ENCODE measurements at places on chromosomes 1 and 21.
A peak's percentile ranks its signal among the peaks of the same experiment; 100 is the strongest.

GRCh38 chr1:185345913-185346720 lies 29.1 kb upstream of the IVNS1ABP start:
- no peak for ATAC-seq

- no peak for ATAC-seq
These were observed 106.1 kb upstream of the CHODL start for GRCh38 chr21:18138507-18138906.

- no peak for ATAC-seq
These were observed 2.6 kb downstream of the CAPN8 start for GRCh38 chr1:223662943-223663342.

- ATAC-seq: peak; percentile 74
These were observed 8.7 kb downstream of the CAPZB start for GRCh38 chr1:19476450-19477190.

- peak; percentile 53 for ATAC-seq
These were observed 53.6 kb upstream of the RUNX1 start for GRCh38 chr21:35102488-35103371.

GRCh38 chr1:197848350-197848749 lies 54.1 kb upstream of the C1orf53 start:
- ATAC-seq: no peak

DNA sequence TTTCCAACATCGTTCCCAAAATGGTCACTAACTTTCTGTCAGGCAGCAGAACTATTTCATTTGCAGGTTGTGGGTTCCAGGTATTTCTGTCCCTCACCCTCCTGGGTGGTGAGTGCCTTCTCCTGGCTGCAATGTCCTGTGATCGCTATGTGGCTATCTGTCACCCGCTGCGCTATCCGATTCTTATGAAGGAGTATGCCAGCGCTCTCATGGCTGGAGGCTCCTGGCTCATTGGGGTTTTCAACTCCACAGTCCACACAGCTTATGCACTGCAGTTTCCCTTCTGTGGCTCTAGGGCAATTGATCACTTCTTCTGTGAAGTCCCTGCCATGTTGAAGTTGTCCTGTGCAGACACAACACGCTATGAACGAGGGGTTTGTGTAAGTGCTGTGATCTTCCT lies 9.3 kb downstream of the OR2AJ1 start:
- ATAC-seq: no peak

DNA sequence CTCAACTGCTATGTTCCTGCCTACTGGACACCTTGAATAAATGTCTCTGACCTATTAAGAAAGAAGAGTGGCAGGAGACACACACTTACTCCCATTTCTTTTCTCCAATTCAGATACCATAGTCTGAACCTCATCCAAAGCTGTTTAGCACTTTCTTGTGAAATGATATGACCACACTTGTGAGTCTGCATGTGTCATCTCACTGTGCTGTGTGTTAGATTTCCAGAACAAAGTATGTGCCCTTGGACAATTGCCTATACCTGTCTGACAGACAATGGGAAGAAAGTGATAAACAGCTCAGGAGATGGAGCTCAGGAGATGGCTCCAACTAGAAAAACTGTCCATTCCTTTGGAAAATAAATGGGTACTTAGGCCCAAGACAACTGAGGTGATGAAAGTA lies 48.4 kb downstream of the USP48 start:
- no peak for ATAC-seq

- ATAC-seq: no peak
These were observed 184.7 kb upstream of the SGIP1 start for GRCh38 chr1:66349242-66349641.

DNA sequence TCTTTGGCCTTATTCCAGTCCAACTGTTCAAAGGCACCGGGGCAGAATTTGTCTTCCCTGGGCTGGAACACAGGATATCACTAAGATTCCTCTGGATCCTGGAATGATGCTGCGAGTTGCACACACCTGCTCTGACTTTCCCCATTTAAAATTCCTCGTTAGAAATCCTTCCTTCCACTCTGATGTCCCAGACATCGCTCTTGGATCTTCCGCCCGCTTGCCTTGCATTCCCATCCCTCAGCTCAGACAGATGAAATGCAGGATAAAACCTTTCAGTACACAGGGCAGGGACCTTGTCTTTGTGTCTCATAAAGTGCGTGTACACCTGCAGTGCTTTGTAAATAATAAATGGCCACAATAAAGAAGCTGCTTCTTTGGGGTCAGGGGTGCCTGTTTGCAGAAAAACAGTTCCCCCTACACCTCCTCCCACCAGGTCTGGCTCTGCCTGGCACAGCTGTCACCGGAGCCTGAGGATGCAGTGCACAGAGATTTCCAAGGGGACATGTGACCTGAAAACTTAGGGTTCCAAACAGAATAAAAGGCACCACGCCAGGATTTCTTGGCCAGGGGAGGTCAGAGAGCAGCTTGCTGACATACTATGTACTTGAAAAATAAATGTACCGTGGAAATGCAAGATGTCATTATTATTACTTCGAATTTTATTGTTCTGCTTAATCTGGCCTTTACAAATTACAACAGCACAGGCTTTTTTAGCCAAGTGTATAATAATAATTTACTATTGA lies 62.9 kb upstream of the SYT6 start:
- no peak for ATAC-seq

DNA sequence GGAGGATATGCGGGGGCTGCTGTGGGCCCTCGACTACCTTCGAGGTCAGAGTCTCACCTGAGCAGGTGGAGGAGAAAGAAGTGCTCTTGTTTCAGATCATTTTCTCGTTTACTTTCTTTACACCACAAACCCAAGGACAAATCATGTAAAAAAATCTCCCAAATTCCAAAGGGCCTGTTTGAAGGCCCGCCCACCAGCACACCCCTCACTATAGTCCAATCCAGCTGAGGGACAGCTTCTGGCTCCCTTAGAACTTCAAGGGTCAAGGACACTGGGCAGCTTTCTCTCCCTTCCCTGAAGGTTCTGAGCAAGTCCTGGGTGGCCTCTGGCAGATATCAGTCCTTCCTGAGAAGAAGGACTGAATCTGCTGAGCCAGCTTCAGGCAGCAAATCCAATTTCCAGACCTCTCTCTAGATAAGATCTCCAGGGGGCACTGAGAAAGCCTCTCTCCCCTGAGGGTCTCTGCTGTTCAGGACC lies 5.5 kb downstream of the STK40 start:
- ATAC-seq: no peak

- no peak for ATAC-seq
These were observed 1.9 kb downstream of the BTF3L4 start for GRCh38 chr1:52057876-52058415.

DNA sequence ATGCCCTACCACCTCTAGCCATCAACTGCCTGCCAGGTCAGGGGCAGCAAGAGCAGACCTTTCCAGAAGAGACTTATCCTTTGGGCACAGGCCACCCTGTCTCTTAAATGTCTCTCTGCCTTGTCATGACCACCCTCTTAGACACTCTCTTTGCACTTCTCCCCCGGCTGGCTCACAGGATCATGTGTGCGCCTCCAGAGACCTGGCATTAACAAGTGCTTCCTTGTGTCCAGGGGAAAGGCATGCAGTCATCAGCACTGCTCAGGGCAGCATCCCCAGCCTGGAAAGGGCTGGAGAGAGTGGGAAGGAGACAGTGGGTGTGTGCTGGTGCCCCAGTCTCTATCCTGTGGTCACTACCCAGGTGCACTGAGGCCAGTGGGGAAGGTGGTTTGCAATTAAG lies 85.2 kb upstream of the TLR5 start:
- ATAC-seq: no peak

- peak; percentile 40 for ATAC-seq
These were observed 34.8 kb downstream of the MX1 start for GRCh38 chr21:41460578-41461527.

DNA sequence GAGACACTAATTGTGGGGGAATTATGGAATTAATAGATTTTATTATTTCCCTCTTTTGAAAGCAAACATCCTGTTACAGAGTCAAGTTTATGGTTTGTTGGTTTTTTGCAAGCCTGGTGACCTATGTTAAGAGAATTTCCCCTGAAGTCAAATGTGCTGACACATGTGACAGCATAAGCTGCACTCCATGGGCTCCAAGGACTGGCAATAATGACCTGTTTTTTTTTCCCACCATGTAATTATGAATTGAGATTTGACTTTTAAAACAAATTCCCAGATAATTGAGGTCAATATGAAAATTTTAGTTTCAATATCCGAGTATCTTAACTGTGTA lies 242.5 kb upstream of the SGIP1 start:
- ATAC-seq: no peak

DNA sequence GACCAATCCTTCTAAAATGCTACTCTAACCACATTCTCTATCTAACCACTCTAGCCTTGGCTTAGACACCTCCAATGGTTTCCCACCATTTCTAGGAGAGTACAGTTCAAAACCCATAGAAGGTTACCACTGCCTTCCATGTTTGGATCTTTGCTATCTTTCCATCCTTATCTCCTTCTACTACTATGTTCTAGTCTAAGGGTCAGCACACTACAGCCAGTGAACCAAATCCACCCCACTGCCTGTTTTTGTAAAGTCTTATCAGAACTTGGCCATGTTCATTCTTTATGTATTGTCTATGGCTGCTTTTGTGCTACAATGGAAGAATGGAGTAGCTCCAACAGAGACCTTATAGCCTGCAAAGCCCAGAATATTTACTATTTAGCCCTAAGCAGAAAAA lies 6.2 kb downstream of the MTF1 start:
- no peak for ATAC-seq

DNA sequence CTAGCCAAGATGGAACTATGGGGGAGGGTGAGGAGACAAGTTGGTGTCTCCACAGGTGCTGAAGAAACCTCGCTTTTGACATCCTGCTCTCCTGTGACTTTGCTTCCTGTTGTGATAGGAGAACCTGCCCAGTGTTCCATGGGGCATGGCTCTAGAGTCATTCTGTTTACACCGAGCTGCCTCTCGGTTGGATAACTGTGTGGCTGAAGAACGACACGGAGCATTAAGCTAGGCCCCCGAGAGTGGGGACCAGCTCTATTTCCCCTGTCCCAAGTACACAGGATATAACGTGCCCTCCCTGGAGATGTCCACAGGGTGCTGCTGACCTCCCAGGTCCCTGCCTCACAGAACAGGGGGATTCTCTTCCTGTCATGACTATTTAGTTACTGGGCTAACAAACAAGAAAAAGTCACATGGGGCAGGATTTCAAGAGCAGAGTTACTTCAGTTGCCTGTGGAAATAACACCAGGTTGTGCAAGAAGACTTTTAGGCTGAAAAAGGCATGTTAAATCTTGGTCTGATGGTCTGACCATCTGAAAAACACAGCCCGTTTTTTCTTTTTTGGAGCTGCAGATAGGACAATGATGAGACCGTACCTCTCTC lies 29.4 kb upstream of the PPP2R5A start:
- peak; percentile 39 for ATAC-seq

DNA sequence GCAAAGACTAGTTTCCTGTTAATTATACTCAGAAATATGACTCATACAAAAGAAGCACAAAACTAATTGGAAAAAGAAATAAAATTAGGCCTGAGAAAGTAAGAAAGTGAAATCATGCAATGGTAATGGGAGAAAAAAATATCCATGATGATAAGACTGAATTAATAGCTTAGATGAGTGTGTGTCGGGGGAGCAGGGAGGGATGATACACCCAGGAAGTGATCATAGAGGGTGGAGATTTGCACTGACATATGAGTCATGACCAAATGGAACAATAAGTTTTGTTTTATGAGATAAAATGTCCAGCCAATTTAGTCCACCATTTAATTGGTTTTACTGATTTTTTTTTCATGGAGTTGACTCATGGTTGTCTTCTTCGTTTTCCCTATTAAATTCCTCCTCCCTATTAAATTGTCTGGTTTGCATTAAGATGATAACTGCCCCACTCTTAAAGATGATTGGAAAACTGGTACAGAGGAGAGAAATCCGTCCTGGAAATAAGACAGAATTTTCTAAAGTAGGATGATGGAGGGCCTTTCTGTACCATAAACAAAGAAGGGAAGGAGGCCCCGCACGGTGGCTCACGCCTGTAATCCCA lies 111.7 kb upstream of the KCNJ6 start:
- no peak for ATAC-seq

GRCh38 chr21:15405214-15405613 lies 324.6 kb upstream of the USP25 start:
- ATAC-seq: no peak

GRCh38 chr1:48939042-48939441 lies 162.4 kb upstream of the BEND5 start:
- ATAC-seq: no peak

DNA sequence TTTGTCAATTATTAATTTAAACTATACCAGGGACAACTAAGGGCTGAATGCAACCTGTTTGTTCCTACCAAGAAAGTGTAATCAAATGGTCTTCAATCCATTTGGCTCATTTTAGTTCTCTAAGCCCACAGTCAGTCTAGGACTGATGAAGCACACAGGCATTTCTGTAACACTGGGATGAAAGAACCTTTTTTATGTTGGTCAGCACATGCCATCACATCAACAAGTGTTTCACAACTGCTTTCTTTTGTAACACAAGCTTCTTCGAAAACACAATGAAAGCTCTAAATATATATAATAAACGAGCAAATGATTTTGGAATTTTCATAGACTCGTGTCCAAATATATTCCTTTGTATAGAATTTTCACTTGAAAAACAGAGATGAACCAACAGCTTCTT lies 28.8 kb downstream of the HEATR1 start:
- ATAC-seq: no peak

DNA sequence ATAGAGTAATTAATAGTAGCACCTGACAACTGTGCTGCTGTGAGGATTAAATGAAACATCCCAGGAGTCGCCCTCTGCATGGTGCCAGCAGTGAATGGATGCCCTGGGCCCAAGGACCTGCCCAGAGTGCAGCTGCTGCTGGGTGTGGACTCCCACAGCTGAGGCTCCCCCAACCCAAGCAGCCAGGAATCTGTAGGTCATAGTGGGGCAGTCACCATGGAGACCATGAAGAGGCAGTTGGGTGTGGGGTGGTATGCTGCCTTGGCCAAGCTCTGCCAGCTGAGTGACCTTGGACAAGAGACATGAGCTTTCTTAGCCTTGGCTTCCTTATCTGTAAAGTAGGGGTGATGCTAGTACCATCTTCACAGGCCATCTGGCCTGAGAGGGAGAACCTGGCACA lies 9.4 kb downstream of the OLIG2 start:
- no peak for ATAC-seq

GRCh38 chr1:46150085-46150484 lies 17.7 kb upstream of the PIK3R3 start:
- no peak for ATAC-seq

DNA sequence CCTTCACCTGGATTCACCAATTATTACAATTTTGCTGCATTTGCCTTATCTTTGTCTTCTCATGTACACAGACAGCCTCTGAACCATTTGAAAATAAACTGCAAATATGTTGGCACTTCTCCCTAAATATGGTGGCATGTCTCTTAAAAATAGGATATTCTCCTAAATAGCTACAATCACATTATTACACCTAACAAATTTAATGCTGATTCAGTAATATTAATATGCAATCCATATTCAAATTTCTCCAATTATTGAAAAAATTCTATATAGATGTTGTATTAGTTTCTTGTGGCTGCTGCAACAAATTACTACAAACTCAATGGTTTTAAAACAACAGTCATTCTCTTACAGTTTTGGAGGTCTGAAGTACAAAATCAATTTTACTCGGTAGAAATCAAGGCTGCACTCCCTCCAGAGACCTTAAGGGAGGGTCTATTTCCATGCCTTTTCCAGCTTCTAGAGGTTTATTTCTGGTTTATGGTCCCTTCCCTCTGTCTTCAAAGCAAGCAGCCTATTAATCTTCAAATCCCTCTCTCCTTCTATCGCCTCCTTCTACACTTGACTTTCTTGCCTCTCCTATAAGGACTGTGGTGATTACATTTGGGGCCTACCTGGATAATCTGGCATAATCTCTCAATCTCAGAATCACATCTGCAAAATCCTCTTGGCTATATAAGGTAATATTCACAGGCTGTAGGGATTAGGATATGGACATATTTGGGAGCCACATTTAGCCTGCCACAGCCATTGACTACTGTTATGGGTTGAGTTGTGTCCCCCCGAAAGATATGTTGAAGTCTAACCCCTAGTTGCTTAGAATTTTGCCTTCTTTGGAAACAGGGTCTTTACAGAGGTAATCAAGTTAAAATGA lies 52.5 kb upstream of the BOLA1 start:
- ATAC-seq: no peak
